ENCODE measurements at places on chromosomes 4 and X. TPM values are rescaled to one million over a fixed set of nuclear protein-coding genes. Genes with fewer than 3 reads are reported as not detected.

DNA sequence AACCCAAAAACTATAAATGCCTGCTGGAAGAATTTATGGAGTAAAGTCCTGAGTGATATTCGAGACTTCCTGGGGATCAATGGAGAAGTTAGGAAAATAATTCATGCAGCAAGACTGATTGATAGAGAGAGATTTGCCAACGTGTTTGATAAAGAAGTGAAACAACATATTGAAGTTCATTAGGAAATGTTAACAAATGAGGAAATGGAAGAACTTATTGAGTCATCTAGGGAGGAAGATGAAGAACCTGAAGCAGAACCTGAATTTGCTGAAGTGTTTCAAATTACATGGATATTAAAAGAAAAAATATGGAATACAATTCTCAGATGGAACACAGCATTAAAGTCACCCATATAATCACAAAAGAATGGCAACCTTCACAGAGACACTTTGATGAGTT, 39.0 kb downstream of the DDX60 start:
- DNase-seq = no peak

GRCh38 chr4:119008761-119009160, 120.1 kb downstream of the SYNPO2 start:
- no peak for DNase-seq

- no peak for DNase-seq
Measured at GRCh38 chr4:153755186-153755585, 4.6 kb downstream of the RNF175 start.

DNA sequence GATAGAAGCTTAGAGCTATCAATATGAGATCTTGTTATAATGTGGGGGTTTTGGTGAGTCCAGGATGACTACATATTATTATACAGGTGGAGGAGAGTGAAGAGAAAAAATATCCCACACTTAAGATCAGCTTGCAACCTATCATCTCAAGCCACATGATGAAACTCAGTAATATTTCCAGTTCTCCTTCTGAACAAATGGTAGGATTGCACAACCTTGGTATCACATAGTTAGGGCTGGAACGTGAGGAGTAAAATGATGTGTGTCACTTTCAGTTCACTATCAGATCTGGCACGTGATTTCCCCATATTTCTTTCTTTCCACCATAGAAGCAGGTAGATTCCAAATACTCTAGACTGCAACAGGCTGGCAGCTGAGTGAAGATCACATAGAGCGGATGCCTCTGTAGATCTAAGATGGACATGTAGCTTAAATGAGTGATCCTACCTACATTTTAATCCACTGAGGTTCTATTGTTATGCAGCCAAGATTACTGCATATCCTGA, 150.6 kb upstream of the ANKRD50 start:
- no peak for DNase-seq

GRCh38 chr4:7301846-7302630, 109.7 kb downstream of the SORCS2 start:
- no peak for DNase-seq

GRCh38 chr4:2260344-2261109, 1.4 kb downstream of the MXD4 start:
- no peak for DNase-seq

The ETDB gene
- not detected for polyA plus RNA-seq

The SHOX gene
- polyA plus RNA-seq = not detected

The CCNG2 gene
- 4.5 TPM for polyA plus RNA-seq

The JCHAIN gene
- polyA plus RNA-seq = 0.17 TPM

Measured in A549 (cell line).